ENCODE measurements at places on chromosomes 11 and 22.
A peak's percentile ranks its signal among the peaks of the same experiment; 100 is the strongest.

DNA sequence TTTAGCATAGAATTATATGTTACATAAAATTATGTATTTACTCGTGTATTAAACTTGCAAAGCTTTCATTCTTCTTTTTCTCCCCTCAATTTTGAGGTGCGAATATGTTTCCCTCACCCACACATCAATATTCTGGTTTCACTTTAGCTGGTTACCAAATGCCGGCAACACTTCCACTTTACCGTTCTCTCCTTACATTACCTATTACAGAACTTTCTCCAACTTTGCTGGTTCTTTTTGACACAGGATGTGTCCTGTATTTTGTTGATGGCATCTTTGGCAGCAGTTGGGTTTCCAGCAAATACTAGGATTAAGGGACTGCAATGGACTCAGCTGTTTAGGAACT is 84.9 kb downstream of the PRR5L start:
- no peak for DNase-seq

DNA sequence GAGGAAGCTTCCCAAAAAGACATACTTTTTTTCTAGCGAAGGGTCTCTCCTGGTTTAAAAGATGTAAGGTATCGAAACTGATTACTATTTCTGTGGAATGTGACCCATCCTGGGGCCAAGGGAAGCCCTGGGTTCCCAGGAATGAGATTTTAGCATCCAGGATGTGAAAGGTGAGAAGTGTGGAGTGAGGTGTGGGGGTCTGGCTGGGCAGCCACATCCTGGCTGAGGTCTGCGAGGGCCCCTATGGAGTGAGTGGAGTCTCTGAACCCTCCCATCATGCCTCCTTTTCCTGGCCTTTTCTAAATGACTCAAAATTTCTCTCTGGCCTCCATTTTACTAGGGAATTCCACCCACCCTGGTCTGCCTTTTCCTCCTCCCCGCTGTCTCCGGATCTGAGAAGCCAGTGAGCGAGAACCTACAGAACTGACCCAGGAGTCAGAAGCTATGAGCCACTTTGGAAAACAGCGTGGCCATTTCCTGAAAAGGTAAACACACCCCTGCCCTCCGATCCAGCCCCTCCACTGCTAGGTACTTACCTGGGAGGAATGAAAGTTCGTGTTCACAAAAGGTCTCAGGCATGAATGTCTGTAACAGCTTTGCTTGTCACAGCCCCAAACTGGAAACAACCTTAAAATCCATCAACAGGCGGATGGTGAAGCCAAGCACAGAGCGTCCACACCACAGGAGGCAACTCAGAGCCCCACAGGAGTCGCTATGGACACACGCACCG is 27.7 kb upstream of the SHANK2 start:
- no peak for DNase-seq

DNA sequence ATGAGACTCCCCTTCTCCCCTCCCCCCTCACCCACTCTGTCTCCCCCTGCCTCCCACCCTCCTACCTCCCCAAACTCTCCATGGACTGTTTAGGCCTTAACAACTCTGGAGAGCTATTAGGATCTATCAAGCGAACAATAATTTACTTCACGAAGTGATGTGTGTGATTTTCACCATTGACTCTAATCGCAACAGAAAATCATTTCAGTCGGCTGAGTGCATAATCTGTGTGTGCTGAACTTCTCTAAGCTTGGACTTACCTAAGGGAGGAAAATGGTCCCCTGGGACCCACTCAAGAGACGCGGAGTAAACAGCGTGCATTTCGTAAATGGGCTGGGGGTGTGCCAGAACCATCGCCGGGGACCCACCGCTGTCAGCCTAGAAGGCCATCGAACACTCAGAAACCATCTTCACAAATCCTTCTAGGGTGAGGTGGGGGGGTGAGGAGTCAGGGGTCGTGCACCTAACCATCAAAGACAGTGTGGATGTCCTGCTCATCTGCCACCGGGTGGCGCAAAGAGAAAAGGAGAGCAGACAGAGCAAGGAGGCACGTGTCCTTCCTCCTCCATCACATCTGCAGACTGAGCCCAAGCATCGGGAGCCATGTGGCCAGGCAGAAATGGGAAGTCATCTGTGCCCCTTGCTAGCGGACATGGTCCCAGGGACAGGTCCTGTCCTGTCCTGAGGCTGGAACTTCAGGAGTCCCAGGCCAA is 62.1 kb upstream of the NUP50 start:
- peak; percentile 19 for DNase-seq

DNA sequence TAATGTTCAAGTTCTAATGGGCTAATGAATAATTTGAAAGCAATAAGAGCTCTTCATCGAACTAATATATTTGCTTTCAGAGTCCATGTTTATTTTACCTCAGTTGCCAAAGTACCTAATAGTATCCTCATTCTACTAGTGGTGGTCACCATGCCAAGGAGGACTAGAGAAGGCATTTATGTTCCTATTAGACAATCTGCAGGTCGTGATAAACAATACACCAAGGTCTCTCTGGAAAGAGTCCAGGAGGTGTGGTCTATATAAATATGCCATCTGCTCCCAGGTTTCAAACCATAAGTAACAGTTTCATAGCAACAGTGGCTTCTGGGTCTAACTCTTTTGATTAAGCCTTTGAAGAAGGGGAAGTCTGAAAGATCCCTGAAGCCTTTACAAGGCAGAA is 42.9 kb downstream of the ARFGAP3 start:
- DNase-seq, result no peak

DNA sequence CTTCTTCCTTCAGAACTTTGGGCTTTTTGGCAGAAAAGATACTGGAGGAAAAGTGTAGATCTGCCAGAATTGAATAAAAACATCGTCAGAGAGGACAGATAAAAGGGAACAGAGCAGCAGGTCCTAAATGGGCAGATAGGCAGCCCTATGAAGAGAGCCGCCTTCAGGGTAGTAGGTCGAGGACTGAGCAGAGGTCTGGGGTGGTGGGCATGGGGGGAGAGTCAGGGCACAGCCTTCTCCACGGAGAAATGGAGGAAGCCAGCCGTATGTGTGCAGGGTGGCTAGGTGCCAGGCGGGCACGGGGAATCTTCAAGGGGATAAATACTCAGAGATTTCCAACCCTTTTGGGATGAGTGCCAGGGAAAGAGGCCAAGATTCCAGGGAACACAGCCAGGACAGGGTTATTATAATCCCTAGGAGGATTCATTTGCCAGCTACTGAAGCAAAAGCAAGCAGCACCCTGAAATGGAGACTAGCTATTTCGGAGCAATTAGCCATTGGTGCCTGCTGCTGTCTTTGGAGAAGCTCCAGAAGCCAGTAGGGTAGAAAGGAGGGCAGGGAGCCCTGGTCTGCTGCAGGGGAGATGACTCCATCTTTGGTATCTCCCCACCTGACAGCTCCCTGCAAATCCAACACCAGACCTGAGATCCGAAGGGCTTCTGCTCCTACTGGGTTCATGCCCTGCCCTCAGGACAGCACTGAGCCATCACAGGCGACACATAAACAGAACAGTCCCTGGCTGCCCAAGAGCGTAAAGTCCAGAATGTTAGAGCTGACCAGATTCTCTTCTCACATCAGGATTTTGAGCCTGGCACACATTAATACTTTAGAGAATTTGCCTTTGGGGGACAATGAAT is 174.5 kb upstream of the NTM start:
- no peak for DNase-seq

DNA sequence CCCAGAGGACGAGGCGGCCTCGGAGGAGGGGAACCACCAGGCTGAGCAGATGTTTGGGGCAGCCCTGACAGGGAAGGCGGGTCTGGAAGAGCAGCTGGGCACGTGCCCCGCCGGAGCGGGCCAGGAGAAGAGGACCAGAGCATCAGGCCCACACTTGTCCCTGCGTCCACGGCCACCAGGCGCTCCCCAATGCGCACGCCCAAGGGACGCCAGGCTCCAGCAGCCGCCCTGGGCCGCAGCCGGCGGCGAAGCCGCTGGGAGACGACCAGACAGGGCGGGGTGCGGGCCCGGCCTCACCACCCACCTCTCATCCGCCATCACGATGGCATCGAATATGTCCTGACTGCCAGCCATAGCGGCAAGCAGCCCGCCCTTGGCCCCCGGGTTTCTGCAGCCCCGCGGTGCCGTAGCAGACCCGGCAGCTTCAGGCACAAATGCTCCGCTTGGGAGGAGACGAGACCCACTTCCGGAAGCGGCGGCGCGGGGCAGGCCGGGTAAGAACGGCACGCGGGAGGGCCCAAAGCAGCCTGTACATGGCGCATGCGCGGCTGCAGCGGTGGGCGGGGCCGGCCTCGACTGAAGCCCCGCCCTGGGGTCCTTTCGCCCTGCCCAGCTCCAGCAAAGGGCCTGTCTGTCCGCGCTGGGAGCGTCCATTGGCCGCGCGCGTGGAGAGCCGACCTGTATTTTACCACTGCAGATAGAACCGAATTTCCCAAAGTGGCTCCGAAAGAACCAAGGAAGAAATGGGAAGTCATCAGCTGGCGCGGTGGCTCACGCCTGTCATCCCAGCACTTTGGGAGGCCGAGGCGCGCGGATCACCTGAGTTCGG is at the start of gene LTO1:
TSS of gene LTO1 (minus strand) at position 468 of the 829 bp plus-strand sequence. CDS start at position 354, 114 bp downstream.
- DNase-seq, result peak; percentile 96

DNA sequence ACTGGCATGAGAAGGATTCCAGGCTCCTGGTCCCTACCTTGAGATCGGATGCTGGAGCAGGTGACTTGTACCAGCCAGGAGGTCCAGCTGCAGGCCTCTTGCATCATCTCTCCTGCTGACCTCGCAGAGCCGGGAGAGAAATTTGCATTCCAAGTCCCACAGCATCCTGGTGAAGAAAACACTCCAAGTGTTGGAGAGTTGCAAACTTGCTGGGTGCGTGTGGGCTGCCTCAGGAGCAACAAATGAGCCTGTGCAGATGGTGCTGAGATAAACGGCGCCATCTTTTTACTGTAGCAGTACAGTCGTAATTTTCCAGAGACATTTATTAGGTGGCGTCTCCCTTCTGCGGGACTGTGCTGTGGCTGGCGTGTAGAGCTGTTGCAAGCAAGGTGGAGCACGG is 32.1 kb upstream of the ZBTB16 start:
- no peak for DNase-seq

- no peak for DNase-seq
Observed at GRCh38 chr11:108906329-108906728, 241.5 kb downstream of the DDX10 start.

- DNase-seq, result no peak
Observed at GRCh38 chr11:64089027-64089360, 53.3 kb downstream of the FLRT1 start.

- DNase-seq, result no peak
Observed at GRCh38 chr11:1508491-1508891, 21.9 kb upstream of the MOB2 start.

DNA sequence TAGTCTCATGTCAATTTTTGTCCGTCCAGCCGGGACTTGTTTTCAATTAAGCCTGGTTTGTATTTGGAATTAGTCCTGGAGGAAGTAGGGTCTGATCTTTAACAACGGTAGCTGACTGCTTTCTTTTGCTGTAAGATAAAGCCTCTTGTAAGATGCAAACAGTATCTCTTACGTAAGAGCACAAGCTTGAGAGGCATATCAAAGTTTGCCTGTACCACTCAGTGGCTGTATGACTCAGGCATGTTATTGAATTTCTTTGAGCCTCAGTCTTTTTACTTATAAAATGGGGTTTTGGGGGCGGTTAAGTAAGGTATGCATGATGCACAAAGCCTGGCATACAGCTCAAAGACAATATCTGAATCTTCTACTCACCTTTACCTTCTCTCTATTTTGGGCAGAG is 198.4 kb upstream of the NARS2 start:
- DNase-seq, result no peak

- no peak for DNase-seq
Observed at GRCh38 chr11:113370634-113371033, 16.9 kb upstream of the ANKK1 start.

GRCh38 chr11:27656806-27657483 is 43.3 kb downstream of the BDNF start:
- no peak for DNase-seq

GRCh38 chr11:12724301-12725054 is 50.3 kb downstream of the TEAD1 start:
- peak; percentile 22 for DNase-seq

DNA sequence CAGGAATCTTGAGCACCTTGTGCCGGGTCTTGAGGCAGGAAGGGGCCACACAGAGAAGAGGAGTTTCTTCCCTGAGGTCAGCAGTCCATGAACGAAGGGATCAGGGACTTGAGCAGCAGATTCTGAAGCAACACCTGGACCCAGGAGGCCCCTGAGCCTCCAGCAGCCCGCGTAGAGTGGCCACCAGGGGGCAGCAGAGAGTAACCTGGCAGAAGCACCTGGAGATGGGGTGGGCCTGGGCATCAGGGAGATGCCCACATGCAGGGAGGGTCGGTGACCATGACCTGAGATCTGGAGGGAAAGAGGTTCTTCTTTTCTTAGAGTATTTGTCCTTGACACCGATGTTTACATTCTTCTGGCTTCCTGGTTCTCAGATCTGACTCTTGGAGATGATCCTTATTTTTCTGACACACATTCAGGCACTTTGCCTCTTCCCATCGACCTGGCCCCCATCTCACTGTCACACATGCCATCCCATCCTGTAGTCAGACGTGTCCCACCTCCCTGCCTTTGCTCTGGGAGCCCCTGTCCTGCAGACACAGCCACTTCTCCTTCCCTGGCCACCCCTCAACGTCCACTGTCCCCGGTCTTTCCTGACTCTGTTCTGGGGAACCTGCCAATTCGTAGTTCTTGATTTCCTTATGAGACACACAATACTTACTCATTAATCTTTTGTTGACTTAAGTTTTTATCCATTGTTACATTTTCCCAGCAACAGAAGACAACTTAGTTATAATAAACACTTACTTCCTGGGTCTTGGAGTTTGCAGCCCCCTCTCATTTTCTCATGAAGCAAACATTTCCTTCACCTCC is 66.5 kb downstream of the GGTLC2 start:
- peak; percentile 66 for DNase-seq

GRCh38 chr11:44162004-44162403 is 66.5 kb downstream of the EXT2 start:
- DNase-seq, result no peak

GRCh38 chr11:45063669-45064068 is 82.8 kb upstream of the PRDM11 start:
- DNase-seq, result no peak

DNA sequence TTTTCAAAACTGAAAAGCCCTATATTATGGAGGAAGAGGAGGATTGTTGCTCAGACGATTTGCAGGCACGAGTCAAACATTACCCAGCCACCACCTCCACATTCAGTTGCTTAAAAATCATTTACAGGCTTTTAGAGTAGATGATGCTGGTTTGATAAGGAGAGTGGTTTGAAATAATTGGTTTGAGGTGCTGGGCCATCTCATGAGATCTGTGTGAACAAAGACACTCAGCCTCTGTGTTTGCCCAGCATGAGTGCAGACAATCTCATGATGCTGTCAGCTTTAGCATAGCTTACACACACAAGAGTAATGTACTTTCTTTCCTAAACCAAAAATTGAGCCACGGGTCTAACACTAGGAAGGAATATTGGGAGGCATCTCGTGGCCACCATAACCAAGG is 4.3 kb downstream of the SLC43A3 start:
- no peak for DNase-seq

All from activated CD4-positive, alpha-beta T cell treated with anti-CD3 and anti-CD28 coated beads, Interleukin-2, amount 50 U/mL, for 16 hours (primary cell).